ENCODE measurements at places on chromosomes 3 and 15.
A peak's percentile ranks its signal among the peaks of the same experiment; 100 is the strongest.

DNA sequence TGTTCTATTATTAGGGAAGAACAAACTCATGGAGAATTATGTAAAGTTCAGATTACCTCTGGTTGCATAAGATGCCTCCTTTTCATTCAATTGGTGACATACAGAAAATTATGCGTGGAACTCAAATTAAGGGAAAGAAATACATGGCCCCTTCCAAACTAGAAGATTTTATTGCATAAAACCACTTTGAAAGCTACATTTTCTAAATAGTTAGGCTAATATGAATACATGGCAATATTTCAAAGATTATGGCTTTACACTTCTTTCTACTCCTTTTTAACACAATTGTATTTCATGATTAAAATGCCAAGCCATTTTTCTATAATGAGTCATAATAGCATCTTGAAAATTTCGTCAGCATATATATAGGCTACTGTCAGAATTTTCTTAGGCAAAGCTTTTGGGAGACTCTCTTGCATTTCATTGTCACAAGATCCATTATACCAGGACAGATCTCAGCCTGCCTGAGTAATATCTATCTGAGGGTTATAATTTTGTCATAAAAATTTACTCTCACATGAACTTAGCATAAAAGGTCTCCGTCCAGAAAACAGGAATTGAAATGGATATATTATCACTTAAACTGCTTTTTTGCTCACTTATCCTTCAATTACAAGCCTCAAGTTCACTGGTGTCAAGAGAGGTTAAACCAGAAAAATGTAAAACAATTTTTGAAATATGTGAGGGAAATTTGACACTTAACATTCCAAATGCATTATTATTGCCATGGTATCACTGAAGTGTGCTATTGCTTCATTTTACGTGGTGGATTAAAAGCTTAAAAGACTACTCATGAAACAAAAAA lies 37.1 kb downstream of the CPA3 start:
- no peak for DNase-seq

GRCh38 chr15:85142312-85142711 lies 160.7 kb downstream of the PDE8A start:
- DNase-seq: no peak

- DNase-seq: no peak
Measured at GRCh38 chr15:69491038-69491505, 38.5 kb downstream of the RPLP1 start.

DNA sequence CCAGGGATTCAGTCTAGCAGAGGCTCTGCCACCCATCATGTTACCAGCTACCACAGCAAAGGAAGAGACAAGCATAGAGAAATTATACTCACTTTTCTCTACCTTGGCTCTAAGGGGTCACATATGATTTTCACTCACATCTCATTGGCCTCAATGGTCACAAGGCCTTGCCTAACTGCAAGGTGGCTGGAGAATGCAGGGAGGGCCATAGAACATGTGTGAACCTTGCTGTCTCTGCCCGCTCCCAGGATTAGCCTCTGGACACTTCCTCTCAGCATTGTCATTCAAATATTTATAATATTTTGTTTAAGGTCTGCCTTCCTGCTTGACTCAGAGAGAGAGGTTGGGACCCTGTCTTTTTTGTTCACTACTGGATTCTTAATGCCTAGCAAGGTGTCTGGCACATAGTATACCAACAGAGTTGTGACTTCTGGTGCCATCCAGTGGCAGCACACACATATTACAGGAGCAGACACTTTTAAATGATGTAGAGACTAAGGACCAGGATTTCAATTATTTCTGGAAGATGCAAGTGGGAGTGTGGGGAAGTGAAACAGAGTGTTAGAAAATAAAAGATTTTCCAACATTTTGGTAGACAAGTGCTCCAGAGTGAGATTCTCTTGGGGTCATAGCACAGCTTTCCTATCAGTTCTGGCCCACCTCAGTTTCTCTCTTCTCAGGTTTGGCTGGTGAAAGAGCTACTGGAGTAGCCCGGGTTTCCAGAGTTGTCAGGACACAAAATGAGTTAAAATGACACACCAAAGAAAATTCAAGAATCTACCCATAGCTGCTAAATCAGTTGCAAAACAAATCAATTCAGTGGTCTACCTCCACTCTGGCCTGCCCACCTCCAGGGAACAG lies 119.0 kb upstream of the RASGRP1 start:
- DNase-seq: peak; percentile 54

Measured in BE2C (cell line).